Retinal pigment epithelial cell (primary cell): ENCODE measurements at places on chromosomes 3 and 15.

GRCh38 chr15:70585707-70586034 lies 177.7 kb downstream of the UACA start:
- DNase-seq = no peak

DNA sequence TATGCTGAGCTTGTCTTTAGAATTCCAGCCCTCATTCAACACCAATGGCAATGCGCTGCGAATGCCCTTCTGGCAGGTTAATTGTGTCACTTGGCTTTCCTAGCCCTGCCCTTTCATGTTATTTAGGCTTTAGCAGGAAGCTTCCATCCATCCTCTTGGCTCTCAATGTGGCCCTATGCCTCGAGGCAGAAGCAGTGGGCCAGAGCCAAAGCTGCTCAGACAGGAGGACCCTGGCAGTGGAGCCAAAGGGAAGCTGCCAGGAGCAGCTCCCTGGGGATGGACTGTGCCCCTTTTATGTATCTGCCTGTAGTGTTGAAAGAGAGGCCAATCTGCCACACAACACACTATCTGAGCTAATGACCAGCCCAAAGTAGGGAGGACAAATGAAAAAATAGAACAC lies 376.4 kb downstream of the CTNNB1 start:
- DNase-seq = no peak

- DNase-seq = no peak
Observed at GRCh38 chr3:71854096-71854495, 69.1 kb upstream of the PROK2 start.

DNA sequence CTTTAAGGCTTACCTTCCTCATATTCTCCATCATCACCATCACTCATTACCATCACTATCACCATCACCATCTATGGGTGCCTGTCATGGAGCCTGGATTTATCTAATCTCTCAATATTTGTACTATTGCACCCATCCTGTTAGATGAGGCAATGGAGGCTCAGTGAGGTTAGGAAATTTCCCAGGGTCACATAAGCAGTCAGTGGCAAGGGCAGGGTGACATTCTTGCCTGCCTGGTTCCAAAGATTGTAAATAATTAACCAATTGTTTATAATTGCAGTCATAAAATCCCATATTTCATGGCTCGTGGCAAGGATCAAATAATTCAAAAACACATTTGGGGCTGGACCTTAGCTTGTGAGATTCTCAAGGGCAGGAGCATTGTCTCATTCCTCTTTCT lies 55.2 kb downstream of the MGLL start:
- DNase-seq = no peak

GRCh38 chr3:23760325-23760724 lies 45.4 kb upstream of the UBE2E1 start:
- DNase-seq = no peak

- peak; percentile 35 for DNase-seq
Observed at GRCh38 chr3:150022381-150023238, 51.9 kb upstream of the PFN2 start.

- no peak for DNase-seq
Observed at GRCh38 chr3:11602239-11602840, 41.4 kb downstream of the VGLL4 start.

DNA sequence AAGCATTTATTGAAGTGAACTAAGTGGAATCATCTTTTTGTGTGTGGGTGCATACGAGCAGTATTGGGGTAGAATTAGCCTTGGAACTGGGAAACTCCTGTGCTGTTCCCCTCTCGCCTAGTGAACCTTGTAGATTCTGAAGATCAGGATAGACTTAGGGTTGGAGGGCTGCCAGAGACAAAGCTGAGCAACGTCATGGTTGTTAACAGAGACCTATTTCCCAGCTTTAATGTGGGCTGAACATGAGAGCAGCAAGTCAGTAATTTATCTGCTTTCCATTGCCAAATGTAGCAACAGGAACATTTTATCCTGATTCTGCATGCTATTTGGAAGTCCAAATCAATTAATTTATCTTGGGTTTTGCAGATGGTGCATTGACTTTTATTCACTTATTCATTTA lies 246.6 kb downstream of the IL20RB start:
- DNase-seq = no peak

GRCh38 chr15:58285212-58285920 lies 146.4 kb upstream of the LIPC start:
- no peak for DNase-seq
